ENCODE measurements at places on chromosomes 13 and 19.
A peak's percentile ranks its signal among the peaks of the same experiment; 100 is the strongest.

- no peak for DNase-seq
These were observed 54.5 kb downstream of the USP12 start for GRCh38 chr13:27117158-27117557.

- no peak for DNase-seq
These were observed 34.1 kb downstream of the ELL start for GRCh38 chr19:18487576-18488402.

DNA sequence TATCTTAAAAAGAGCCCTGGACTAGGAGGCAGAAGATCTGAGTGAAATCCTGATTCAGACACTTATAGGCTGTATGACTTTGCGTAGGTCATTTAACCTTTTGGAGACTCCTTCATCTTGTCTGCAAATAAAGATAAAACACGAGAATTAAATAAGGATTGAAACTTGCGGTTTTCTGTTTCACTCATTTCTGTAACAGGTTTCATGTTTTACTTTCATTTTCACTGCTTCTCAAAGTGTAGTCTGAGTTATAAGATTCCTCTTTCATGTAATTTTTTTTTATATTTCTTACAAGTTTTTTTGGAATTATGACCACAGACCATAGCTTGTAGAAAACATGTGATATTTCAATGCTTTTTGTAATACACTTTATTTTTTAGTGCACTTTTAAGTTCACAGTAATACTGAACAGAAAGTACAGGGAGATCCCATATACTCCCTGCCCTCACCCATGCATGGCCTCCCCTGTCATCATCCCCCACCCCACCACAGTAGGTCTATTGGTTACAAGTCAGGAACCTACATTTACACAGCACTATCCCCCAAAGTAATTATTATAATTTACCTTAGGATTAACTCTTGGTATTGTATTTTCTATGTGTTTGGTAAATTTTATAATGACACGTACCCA lies 174.6 kb downstream of the ITGBL1 start:
- no peak for DNase-seq

GRCh38 chr13:114264886-114265611 lies 16.4 kb upstream of the UPF3A start:
- DNase-seq, result peak; percentile 36

GRCh38 chr19:3365836-3366752 lies at the start of gene NFIC:
NFIC (plus strand) TSS chr19:3366583; CDS start chr19:3366637, 54 bp downstream.
- DNase-seq, result no peak

DNA sequence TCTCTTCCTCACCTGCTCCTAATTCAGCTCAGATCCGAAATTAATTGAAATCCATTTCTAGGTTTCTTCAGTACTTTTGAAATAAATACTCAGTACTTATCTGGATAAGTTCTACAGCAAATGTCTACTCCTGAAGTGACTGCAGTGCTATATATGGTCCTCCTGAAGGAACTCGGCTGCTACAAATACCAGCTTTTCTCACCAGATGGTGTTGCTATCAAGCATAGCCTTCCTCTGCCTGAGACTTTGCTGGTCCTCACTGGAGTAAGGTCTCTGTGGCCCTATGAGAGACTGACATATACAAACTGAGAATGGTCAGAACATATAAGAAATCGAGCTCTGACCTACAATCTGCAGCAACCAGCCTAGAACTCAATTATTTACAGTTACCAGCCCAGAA lies 161.6 kb downstream of the NDFIP2 start:
- no peak for DNase-seq

DNA sequence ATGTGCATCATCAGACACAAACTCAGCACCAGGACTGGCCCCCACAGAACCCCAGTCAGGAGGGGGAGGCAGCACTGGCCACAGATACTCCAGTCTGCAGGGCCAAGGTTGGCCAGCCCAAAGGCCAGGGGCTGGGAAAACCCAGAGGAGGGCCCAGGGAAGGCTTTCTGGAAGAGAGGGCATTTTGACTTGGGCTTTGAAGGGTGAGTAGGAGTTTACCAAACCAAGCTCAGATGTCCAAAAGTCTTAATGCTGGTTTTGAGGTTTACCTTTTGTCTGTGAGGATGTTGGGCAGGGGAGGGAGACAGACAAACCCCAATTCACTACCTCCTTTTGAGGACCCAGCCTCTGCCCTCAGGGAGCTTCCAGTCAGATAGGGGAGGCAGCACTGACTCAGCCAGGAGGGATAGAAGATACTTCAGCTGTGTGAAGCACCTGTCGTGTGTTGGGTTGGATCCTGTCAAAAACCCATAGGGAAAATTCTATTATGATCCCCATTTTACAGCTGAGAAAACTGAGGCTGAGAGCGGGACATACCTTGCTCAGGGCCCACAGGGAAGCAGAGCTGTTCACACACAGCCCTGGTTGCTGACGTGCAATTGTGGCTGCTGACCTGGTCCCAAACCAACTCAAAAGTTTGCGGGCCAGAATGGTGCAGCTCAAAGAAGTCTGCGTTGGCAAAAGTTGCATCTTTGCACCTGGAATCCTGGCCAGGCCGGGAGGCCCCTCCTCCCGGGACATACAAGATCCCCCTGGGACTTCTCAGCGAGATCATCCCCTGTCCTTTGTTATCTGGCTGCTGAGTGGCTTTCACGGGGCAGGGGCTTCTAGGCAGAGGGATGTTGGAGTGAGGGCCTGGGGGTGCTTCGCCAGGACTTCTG lies 13.1 kb downstream of the CILP2 start:
- DNase-seq, result no peak

DNA sequence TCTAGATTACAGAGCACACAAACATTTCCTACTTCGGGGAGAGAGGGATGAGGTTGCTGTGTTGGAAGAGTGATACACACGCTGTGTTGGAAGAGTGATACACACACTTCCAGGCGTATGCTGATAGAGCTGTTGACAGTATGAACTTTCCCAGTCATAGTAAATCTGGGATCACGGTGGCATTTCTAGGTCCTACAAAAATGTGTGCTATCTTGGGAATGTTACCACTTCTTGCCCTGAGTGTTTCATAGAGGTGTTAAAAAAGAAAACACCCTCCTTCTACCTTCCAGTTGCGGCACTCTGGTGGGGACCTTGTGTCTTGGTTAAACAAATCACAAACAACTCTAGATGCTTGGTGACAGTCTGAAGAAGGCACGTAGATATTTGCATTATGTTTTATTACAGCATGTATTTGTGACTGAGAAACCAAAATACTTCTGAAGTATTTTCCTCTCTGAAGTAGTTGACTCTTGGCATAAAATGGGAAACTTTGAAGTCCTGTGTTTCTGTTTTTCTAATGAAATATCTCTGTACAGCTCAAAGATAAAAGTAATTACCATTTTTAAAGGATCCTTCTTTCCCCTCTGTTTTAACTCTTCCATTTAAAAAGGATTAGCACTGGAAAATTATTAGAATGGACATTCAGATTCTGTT lies 52.5 kb downstream of the ARHGAP35 start:
- DNase-seq, result no peak

DNA sequence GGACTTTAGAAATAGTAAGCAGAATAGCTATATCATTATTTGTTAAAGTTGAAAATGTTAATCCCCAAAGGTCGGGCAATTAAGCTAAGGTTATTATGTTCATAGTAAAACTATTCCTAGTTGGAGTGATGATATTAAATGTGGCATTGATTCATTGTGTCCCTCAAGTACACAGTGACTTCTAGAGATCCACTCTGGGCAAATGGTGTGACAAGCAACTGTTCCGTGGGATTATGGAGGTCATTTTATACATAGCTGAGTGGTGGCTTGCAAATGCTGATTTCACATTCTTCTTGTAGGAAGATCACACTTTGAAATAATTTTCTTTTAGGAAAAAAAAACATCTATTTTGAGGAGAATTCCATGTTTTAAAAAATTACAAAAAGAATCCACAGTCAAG lies 317.8 kb downstream of the ATP8A2 start:
- DNase-seq, result no peak

GRCh38 chr19:42152910-42153671 lies 20.8 kb upstream of the POU2F2 start:
- DNase-seq, result no peak
